H7 (cell line): ENCODE measurements at places on chromosomes 1 and 21.

DNA sequence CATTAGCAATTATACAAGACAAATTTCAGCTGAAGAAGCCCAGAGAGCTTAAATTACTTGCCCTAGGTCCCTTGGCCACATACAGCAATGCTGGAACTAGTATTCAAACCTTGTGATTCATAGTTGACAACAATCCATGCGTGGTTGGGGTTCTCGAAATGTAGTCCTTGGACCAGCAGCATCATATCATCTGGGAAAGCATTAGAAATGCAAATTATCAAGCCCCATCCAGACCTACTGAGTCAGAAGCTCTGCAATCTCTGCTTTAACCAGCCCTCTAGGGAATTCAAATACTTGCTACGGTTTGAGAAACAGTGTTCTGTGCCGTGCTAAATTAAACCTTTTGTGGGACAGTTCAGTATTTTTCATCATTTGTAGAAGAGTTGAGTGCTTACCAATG, 65.1 kb downstream of the CLIC6 start:
- no peak for DNase-seq

- no peak for DNase-seq
These were observed 110.6 kb downstream of the NPHP4 start for GRCh38 chr1:5881526-5882222.

GRCh38 chr21:25215698-25216384, 391.4 kb downstream of the MRPL39 start:
- DNase-seq, result no peak

DNA sequence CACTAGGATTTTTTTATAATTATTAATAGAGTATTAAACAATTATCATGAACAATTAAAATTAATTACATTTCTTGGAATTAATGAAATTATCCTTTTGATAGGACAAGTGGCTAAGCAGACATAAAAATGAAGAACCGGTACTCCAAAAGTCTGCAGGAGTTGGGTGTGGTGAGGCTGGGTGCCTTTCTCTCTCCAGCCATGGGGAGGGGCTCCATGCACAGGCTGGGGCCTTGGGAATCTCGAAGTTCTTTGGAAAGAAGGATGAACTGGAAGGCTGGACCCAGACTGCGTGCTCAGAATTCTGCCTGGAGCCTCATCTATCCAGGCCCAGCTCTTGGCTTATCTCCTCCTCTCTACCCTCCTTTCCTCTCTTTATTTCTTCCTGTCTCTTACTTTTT, 94.1 kb downstream of the ACTL8 start:
- DNase-seq, result peak; percentile 68

- DNase-seq, result peak; percentile 72
These were observed 11.5 kb downstream of the TRIM46 start for GRCh38 chr1:155184835-155185782.

DNA sequence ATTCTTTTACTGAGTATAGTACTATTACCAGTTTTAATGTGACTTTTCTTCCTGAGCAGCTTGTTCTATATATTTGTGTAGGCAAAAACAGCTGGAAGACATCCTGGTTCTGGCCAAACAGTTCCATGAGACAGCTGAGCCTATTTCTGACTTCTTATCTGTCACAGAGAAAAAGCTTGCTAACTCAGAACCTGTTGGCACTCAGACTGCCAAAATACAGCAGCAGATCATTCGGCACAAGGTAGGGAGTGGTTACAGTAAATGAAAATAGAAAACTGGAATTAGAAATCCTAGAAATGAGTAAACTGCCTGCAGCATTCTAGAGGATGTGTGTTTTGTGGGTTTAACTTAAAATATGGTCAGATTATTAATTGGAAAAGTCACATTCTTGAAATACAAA, 64.1 kb upstream of the BMP8A start:
- no peak for DNase-seq

- DNase-seq, result peak; percentile 90
These were observed at the start of gene TP73 for GRCh38 chr1:3651930-3652547. TSS of gene TP73 (plus strand) at chr1:3652516. CDS start at chr1:3682366, 29,850 bp downstream.

DNA sequence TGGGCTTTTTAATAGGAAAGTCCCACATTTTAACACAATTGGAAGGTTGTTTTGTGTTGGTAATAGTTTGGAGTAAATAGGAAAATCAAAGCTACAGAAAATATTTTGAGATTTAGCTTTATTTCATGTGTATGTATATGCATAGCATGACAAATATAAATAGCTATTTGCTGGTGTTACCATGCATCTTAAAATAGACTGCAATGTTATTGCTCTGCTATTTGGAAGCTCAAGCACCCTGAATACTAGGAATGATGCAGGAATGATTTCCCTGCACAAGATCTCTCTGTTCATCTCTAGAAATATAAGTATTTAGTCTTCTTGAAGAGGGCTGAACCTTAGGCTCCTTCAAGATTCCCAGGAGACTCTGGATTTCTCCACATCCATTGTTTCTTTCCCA, 268.3 kb upstream of the POGK start:
- no peak for DNase-seq

- DNase-seq, result peak; percentile 62
These were observed 97.6 kb downstream of the PIK3R3 start for GRCh38 chr1:46034601-46035516.

DNA sequence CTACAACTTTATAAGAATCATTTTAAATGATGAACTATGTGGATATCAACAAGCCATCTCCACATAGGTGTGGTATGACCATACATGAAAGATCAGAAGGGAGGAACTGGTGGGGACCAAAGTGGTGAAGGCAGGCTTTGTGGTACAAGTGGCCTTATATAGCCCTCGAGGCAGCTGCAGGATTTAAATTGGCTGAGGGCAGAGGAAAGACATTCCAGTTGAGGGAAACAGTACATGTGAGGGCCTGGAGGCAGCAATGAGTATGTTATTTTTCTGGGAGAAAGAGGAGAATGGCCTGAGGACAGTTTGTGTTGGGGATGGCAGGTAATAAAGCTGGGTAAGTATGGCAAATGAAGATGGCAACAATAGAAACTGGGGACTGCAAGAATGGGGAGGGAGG, 17.1 kb downstream of the OSCP1 start:
- DNase-seq, result no peak
